Activated naive CD4-positive, alpha-beta T cell treated with anti-CD3 and anti-CD28 coated beads, Interleukin-2, amount 10 ng/mL, durations not matched to agents 5 hours and 36 hours (primary cell): ENCODE measurements at places on chromosomes 7 and 10. TPM values are rescaled to one million over a fixed set of nuclear protein-coding genes. Genes with fewer than 3 reads are reported as not detected.

Gene PRKAR2B
- 1.0 TPM for total RNA-seq

Gene RELN
- total RNA-seq, result not detected

Gene CYP3A7
- total RNA-seq, result not detected

Gene ASB10
- not detected for total RNA-seq

Gene SPDYE2B
- not detected for total RNA-seq

Gene CFAP70
- 0.71 TPM for total RNA-seq

Gene FAM25C
- total RNA-seq, result not detected

Gene LHFPL3
- total RNA-seq, result not detected

Gene FBXO24
- total RNA-seq, result 0.86 TPM

Gene ZNF467
- 1.2 TPM for total RNA-seq

Gene GRID2IP
- total RNA-seq, result not detected

Gene STEAP4
- total RNA-seq, result not detected

Gene CYP17A1
- total RNA-seq, result not detected

Gene TRPV5
- total RNA-seq, result not detected

Gene FAM13C
- not detected for total RNA-seq

Gene DNMBP
- total RNA-seq, result 3.5 TPM

Gene C7orf57
- not detected for total RNA-seq

Gene GPAM
- total RNA-seq, result 4.8 TPM

Gene OAT
- 29.2 TPM for total RNA-seq

Gene SCIN
- total RNA-seq, result not detected

Gene NRG3
- total RNA-seq, result not detected

Gene DOCK1
- total RNA-seq, result not detected

Gene MOGAT3
- not detected for total RNA-seq

Gene UNCX
- not detected for total RNA-seq

Gene PAPSS2
- total RNA-seq, result not detected

Gene ASAH2
- 1.6 TPM for total RNA-seq

Gene FRA10AC1
- 13.2 TPM for total RNA-seq

Gene TMEM140
- 19.9 TPM for total RNA-seq

Gene EN2
- total RNA-seq, result not detected
